ENCODE measurements at places on chromosomes 5 and 9.

GRCh38 chr9:4263591-4263990, 36.3 kb downstream of the GLIS3 start:
- DNase-seq = no peak

- no peak for DNase-seq
Observed at GRCh38 chr5:11121885-11122284, 360.9 kb upstream of the DAP start.

- peak; percentile 76 for DNase-seq
Observed at GRCh38 chr5:174419540-174420132, 304.7 kb upstream of the MSX2 start.

GRCh38 chr5:147396070-147396823, 113.6 kb downstream of the DPYSL3 start:
- no peak for DNase-seq

DNA sequence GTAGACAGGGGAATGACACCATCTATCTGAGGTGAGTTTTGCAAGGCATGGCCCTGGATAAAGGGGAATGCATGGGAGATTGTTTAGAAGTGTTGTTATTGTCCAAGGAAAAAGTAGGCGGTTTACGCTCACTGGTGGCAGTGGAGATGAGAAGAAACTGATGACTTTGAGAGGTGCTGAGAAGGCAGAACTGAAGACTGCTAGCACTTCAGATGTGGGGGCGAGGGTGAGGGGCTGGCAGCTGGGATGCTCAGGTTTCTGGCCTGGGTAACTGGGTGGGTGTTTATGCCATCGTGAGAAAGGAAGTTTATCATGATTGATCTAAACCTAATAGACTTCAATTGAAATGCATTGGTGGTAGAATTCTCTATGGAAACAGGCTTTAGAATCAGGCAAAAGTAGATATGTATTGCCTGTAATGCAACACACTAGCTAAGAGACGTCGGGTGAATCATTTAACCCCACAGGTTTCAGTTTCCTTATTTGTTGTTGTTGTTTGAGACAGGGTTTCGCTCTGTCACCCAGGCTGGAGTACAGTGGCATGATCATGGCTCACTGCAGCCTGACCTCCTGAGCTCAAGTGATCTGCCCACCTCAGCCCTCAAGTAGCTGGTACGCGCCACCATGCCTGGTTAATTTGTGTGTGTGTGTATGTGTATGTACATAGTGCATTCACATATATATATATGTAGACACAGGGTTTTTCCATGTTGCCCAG, 123.5 kb downstream of the SLC24A2 start:
- DNase-seq = no peak

- no peak for DNase-seq
Observed at GRCh38 chr9:1732670-1733069, 282.5 kb upstream of the SMARCA2 start.

GRCh38 chr5:132662925-132663770, 5.2 kb downstream of the IL13 start:
- DNase-seq = no peak

- DNase-seq = no peak
Observed at GRCh38 chr5:58887721-58888409, 305.0 kb downstream of the RAB3C start.

DNA sequence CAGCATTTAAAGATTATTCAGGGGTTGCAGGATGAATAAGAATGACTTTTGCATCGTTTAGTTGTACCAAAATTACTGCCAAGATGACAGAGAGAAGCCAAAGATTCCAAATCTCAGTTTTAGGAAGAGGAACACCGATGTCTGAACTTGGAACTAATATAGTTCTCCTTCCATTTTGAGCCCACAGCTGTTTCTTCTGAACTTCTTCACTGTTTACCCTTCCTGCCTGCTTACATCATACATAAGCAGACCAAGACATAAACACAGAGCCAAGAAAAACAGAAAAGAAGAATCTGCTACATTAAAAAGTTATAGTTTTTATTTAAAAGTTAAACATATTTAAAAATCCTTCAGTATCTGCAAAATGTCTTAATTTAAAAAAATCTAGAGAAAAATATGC, 146.9 kb upstream of the RAPGEF1 start:
- no peak for DNase-seq

- DNase-seq = no peak
Observed at GRCh38 chr9:5336688-5337087, 3.0 kb downstream of the RLN1 start.

DNA sequence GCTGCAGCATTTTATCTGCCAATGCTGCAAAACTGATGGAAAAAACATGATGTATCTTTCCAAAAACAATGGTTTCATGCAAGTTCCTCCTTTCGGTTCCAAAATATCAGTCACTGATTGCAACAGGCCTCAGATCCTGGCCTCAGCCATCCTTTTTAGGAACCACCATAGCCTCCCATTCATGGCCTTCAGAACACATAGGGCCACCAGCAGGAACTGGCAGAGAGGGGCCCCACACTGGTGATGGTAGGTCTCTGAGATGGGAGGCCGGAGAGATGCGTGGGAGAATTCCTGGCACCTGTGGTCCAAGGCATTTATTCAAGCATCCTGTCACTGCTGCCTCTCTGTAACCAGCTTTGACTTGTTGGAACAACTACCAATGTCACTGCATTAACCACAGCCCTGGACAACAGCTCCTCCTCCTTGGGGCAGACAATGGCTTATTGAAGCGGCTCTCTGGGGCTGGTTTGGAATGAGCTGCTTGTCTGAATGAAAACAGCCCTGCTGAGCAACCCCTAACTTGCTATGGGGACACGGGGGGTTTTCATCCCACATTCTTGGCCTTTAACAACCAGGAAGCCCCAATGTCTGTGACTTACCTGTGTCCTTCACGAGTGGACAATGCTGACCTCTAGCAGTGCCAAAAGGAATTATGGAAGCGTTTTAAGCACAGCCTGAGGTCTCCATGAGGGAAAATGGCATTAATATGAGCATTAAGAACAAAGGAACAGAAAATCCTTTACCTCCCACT, 108.1 kb downstream of the LHFPL2 start:
- no peak for DNase-seq

GRCh38 chr9:86500667-86501435, 146.6 kb upstream of the TUT7 start:
- no peak for DNase-seq

DNA sequence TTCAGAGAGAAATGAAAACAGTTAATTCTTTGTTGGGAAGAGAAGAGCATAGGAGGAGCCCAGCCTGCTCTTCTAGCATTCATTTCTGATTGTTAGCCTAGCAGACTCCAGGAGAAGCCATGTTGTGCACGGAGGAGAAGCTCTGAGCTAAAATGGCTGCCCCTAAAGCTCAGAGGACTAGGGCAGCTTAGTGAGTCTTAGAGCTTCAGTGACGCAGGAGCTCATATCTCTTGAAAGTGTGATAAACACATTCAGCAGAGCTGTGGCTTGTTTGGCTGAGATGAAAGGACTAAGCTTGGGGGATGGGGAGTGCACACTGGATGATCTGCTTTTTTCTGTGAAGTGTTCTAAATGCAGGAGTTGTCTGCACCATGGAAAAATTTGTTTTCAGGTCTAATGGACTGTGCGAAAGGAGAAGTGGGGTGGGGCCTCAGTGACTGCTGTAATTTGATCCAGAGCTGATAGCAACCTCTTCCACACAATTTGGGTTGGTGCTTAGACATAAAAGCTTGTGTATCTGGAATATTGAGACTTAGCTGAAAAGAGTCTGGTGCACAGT, 58.5 kb downstream of the ZNF462 start:
- DNase-seq = no peak

- DNase-seq = no peak
Observed at GRCh38 chr5:12691330-12691729, 787.1 kb upstream of the CTNND2 start.

GRCh38 chr5:55900068-55900467, 48.9 kb downstream of the IL31RA start:
- DNase-seq = no peak

GRCh38 chr5:180289433-180289832, 2.5 kb downstream of the MAPK9 start:
- no peak for DNase-seq

DNA sequence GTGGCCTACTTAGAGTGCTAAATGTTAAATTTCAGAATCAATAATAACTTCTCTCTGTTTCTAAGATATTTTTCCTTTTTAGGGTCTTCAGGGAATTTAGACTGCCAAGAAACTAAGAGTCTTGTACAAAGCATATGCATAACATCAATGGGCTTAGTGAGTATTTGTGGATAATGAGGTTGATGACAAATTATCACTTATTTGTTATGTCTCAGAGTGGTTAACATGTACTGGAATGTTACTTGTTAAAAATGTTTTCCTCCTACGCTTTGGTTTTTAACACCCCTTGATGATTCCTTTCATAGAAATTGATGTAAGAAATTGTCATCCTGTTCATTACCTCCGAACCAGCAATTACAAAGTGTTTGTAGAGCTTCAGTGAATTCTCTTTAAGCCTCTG, 144.3 kb downstream of the MRPS30 start:
- DNase-seq = no peak

- no peak for DNase-seq
Observed at GRCh38 chr5:6733411-6734242, 20.4 kb downstream of the TENT4A start.

DNA sequence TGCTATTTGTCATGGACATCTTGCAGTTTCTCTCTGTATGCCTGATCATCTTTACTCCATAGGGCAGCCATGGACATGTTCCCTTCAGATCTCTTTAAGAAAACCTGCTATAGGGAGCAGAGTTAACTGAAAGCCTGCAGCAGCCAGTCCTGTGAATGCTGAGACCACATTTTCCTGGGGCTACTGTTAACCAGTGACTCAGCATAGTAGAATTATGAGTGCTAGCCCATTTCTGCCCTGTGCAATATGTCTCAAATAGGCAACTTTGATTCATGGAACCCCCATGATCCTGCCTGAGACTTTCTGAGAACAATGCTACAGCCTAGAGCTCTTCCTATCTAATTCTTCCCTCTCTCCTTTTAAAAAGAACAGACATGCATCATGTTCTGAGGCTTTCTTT, 624.2 kb downstream of the CHSY3 start:
- DNase-seq = no peak

GRCh38 chr5:161498531-161498930, 48.0 kb downstream of the GABRB2 start:
- no peak for DNase-seq

DNA sequence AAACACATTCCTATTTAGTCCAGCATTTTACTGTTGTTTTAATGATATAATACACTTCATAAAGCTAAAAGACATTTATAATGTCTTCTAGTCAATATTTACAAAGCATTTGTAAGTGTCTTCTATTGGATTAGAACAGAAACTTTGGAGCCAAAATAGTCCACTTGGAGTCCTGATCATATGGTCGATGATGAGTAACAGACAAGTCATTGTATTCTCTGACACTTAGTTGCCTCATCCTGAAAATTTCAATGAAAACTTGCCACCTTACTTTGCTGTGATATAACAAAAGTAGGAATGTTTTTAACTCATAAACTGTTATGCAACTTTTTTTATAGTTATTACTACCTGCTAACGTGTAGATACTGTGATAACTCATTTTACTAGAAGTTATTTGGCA, 132.5 kb downstream of the GABRB2 start:
- no peak for DNase-seq

DNA sequence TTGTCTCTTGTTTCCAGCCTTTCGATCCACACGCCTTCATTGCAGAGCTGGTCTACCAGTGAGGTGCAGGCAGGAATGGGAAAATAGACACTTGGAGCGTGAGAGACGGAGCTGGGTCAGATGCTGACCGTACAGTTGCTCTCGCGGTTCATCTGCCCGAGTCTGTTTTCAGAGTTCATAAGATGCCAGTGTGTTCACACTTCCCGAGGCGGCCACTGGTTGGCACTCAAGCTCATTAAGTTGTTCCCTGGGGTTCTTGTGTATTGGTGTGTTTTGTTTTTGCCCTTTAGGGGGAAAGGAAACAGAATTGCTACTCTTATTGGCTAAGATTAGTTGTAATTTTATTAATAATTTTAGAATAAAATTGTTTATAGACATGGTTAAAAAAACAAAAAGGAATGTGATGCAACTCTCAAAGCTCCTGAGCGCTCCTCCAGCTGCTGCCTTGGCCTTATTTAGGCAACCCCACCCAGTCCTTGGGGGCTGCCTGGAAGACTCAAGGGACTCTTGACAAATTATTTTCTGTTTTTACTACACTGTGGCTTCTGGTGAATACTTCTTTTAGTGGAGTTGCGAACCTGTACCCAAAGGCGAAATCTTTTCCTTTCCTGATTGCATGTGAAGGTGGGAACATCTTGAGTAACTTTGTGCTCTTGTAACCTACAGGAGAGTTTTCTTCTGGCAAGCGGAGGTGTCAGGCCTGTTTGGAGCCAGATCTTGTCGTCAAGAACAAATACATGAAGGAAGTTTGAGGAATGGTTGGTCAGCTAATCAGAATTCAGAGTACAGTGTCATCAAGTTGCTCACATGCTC, 146.1 kb downstream of the MAST4 start:
- no peak for DNase-seq

DNA sequence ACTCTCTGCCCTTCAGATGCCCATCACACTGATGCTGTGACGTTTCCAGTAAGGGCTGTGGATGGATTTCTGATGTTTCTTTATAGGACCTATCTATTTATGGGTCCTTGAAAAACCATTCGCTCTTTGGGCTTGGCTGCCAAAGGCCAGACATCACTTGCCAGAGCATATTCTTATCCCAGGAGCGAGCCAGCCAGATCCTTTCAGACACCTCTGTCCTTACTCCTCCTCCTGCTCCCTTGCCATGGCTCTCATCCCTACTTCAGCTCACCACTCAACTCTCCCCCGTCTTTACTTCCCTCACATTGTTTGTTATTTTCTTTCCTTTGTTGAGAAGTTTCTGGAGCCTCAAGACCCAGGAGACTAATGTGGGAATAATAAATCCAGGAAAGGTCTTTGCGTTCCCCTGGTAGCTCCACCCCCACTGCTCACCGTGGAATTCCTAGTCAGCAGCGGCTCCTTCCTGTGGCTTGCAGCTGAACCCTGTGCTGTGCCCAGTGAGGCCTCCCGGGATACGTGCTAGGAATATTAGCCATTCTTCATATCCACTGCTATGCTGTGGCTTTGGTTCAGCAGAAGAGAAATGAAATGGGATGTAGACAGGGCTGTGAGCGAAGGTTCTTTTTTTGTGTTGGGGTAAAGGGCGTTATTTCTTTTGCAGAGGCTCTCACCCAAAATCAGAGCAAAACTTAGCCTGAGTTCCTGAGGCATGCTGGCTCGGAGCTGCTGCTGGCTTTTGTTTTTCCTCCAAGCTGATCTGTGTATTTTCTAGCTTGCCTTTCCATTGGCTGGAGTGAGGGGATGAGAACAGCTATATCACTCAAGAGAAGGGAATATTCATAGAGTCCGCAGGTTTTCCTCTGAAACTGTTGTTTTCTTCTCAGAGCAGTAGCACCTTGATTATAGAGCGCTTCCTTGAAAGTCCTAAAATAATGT, 171.1 kb downstream of the SAXO1 start:
- no peak for DNase-seq

DNA sequence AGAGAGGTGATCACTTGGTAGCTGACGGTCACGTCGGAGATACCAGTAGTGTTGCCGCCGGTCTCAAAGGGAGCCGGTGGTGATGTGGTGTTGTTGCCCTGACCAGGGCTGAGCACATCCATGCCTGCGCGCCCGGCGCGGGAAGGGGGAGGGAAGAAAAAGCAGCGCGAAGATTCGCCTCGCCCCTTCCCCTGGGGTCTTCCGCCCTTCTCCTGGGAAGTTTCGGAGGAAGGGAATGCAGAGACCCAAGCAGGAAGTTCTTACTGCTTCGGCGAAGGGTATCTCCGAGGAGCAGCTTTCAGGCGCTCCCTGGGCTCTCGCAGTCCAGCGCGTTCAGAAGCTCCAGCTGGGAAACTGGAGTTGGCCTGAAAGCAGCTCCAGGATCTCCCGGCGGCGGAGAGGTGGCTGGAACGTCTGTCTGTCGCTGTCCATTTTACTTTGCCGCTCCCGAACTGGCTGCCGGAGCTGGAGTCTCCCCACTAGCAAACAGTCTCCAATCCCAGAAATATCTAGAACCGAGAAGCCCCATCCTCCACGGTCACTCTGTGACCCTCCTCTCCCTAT, 565 bp downstream of the HTR1A start:
- no peak for DNase-seq

Measured in stimulated activated CD8-positive, alpha-beta memory T cell treated with anti-CD3 and anti-CD28 coated beads, Interleukin-7, amount 100 ng/mL, for 48 hours (primary cell).